Tibial nerve (tissue), 4 donors: ENCODE measurements at places on chromosomes 5 and 9.

DNA sequence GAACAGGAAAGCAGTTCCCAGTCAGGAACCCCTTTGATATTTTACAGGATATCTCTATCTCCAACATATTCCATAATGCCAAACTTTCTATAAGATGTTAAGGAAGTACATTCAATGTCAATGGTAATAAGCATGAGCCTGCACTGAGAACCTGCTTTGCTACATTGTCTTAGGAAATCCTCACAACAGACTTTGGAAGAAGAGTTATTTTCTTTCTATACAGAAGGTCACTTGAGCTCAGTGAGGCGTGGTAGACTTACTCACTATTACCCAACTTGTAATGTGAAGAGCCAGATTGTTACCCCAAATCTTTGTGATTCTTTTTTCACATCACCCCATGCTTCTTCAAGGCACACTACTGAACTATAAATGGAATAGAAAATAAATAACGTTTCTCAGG is 435.9 kb downstream of the DNAH5 start:
- no peak overlapping the region for H3K4me3 ChIP-seq
- no peaks in the 10 kb centered on the region for H3K27me3 ChIP-seq
- H3K36me3 ChIP-seq, result no peaks in the 10 kb centered on the region
- DNase-seq, result no peak

DNA sequence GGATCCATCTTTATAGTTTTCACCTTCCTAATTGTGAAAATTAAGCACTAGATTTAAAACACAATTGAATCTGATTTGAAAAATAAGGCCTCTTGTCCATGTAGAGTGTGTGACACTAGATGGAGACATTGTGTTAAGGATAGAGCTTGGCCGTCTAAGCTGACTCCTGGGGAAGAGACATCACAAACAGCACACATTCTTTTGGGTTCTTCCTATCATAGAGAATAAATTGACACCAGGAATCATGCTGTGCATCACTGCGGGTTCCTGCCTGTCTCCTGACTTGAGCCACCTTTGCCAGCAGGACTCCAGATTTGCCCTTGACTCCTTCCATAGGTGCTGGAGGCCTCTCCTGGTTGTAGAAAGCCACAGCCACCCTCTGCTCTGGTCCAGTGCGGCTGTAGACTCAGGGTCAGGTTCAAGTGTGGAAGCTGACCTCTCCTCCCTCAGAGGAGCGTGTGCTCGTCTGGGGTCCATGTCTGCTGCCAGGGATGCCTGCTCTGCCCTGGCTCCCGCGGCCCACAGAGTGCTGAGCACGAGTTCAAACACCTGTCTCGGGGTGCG is 11.2 kb downstream of the ROPN1L start:
- H3K27me3 ChIP-seq, result no peaks in the 10 kb centered on the region
- no peak overlapping the region for H3K4me3 ChIP-seq
- peaks cover 9% of the 10 kb centered on the region for H3K4me1 ChIP-seq
- no peak for DNase-seq
- H3K36me3 ChIP-seq, result no peaks in the 10 kb centered on the region

DNA sequence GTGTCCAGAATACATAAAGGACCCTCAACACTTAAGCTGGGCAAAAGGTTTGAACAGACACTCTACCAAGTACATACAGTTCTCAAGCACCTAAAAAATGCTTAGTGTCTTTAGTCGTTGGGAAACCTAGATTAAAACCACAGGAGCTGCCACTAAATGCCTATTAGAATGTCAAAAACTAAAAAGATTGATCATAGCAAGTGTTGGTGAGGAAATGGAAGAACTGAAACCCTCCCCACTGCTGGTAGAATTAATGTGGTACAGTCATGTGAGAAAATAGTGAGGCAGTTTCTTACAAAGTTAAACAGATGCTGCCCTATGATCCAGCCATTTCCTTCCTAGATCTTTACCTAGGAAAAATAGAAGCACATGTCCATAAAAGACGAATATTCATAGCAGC is 40.6 kb downstream of the SFXN1 start:
- H3K4me3 ChIP-seq, result no peak overlapping the region
- no peaks in the 10 kb centered on the region for H3K4me1 ChIP-seq
- H3K27me3 ChIP-seq, result no peaks in the 10 kb centered on the region
- no peak overlapping the region for H3K27ac ChIP-seq
- DNase-seq, result no peak

GRCh38 chr9:137141050-137141810 is 2.3 kb downstream of the GRIN1 start:
- H3K27ac ChIP-seq, result no peak overlapping the region
- H3K4me3 ChIP-seq, result no peak overlapping the region
- H3K36me3 ChIP-seq, result no peaks in the 10 kb centered on the region
- no peak for DNase-seq
- peaks cover 6% of the 10 kb centered on the region for H3K4me1 ChIP-seq
- H3K27me3 ChIP-seq, result no peaks in the 10 kb centered on the region

GRCh38 chr5:147743678-147744374 is 38.7 kb downstream of the JAKMIP2 start:
- no peaks in the 10 kb centered on the region for H3K4me1 ChIP-seq
- H3K36me3 ChIP-seq, result no peaks in the 10 kb centered on the region
- no peak for DNase-seq
- H3K27ac ChIP-seq, result no peak overlapping the region
- H3K27me3 ChIP-seq, result no peaks in the 10 kb centered on the region

DNA sequence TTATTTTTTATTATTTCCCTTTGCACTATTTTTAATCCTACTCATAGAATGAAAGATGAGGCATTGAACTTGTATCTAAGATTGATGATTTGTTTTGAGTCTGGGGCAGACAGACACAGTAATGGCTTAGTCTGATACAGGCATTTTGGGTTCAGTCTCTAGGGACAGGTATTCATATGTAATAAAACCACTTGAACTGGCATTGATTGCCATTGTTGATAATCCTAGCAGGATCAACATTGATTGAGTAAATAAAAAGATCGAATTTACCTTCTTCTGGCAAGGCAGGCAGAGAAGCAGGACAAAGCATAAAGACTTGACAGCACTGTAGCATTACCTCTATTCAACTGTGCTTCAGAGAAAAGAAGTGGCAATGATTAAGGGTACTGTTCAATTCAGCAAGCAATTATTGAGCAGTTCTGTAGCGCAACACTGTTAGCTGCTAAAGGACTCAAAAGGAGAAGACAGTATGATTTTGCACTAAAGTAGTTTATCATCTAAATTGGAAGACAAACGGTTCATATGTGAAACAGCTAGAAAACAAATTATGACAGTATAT is 144.4 kb downstream of the COMMD10 start:
- no peaks in the 10 kb centered on the region for H3K36me3 ChIP-seq

- no peaks in the 10 kb centered on the region for H3K36me3 ChIP-seq
- peaks cover 18% of the 10 kb centered on the region for H3K27me3 ChIP-seq
- H3K27ac ChIP-seq, result no peak overlapping the region
Measured at GRCh38 chr9:135380311-135380960, 99.1 kb upstream of the PPP1R26 start.

DNA sequence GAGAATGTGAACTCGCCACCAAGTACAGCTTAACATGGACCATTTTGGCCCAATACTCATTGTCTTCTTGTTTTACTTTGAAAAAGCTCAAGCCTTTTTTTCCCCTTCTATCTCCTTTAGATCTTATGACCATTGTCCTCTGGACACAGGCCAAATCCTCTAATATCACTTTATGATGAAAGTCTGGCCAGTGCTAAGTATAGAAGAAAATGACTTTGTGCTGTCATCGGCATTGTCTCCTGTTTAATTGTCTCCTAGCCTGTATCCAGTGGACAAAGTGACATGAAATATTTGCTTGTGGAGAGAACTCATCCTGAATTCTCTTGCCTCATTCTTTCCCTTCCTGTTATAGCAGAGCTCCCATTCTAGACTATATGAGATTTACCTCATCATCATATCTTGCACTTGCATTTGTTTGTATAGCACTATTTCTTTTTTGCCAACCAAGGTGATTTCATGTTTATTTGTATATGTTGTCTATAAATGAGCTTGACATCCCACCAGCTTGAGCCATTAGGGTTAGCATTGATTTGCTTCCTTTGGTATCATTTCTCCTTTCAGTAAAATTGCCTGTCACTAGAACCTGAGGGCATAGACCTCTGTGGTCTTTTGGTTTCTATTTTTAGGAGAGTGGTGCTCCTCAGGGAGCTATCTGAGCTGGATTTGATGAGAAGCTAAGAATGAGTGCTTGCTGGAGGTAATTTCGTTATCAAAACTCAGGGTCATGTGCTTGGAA is 18.8 kb upstream of the TNFAIP8 start:
- no peaks in the 10 kb centered on the region for H3K36me3 ChIP-seq
- no peak overlapping the region for H3K27ac ChIP-seq
- DNase-seq, result no peak
- no peaks in the 10 kb centered on the region for H3K4me1 ChIP-seq

GRCh38 chr9:115591584-115591984 is 473.6 kb upstream of the TNC start:
- DNase-seq, result peak; percentile 18
- H3K27me3 ChIP-seq, result no peaks in the 10 kb centered on the region
- H3K4me3 ChIP-seq, result no peak overlapping the region
- H3K36me3 ChIP-seq, result no peaks in the 10 kb centered on the region
- no peaks in the 10 kb centered on the region for H3K4me1 ChIP-seq
- peak overlapping the region; percentile 68 for H3K27ac ChIP-seq

- H3K4me1 ChIP-seq, result peaks cover 80% of the 10 kb centered on the region
- DNase-seq, result no peak
- H3K27me3 ChIP-seq, result no peaks in the 10 kb centered on the region
- H3K27ac ChIP-seq, result peak overlapping the region; percentile 60
- H3K36me3 ChIP-seq, result no peaks in the 10 kb centered on the region
- no peak overlapping the region for H3K4me3 ChIP-seq
Measured at GRCh38 chr9:94826044-94826443, 99.5 kb downstream of the AOPEP start.

DNA sequence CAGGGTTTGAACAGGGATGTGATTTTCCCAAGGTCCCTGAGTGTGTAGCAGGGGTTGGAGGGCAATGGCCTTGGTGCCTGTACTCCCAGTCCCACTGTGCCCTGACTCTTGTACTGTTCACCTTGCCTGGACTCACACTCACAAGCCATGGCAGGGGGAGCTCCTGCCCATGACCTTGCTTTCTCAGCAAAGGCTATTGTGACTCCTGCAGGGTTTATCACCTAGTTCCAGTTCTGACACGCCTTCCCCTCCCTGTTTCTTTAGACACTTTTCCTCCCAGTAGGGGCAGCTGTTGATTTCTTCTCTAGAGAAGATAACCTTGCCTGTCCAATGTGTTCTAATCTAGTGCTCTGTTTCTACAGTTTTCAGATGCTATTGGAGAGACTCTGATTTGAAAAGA is 139.5 kb downstream of the FSTL4 start:
- no peak overlapping the region for H3K27ac ChIP-seq
- no peaks in the 10 kb centered on the region for H3K4me1 ChIP-seq
- H3K36me3 ChIP-seq, result no peaks in the 10 kb centered on the region
- H3K27me3 ChIP-seq, result no peaks in the 10 kb centered on the region
- no peak for DNase-seq

GRCh38 chr5:166293892-166294291 is 1997.6 kb upstream of the WWC1 start:
- DNase-seq, result no peak
- H3K4me1 ChIP-seq, result no peaks in the 10 kb centered on the region
- no peaks in the 10 kb centered on the region for H3K27me3 ChIP-seq
- no peak overlapping the region for H3K27ac ChIP-seq

DNA sequence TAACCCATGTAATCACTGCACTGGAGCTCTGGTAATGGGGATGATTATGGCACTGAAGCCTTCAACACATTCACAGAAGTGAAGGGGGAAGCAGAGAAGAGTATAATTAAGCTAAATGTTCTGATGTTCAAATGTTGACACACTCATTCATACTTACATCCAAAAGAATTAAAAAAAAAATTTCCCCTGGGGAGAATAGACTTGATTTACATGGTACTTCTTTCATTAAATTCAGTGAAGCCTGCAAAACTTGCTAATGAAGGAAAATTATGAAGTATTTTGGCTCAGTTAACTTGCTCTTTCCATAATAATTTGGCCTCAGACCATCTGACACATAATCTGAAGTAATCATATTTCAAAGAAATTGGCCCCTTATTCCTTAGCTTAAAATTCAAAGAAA is 428.8 kb downstream of the SH3GL2 start:
- no peaks in the 10 kb centered on the region for H3K27me3 ChIP-seq
- DNase-seq, result no peak
- H3K27ac ChIP-seq, result no peak overlapping the region
- no peaks in the 10 kb centered on the region for H3K36me3 ChIP-seq

DNA sequence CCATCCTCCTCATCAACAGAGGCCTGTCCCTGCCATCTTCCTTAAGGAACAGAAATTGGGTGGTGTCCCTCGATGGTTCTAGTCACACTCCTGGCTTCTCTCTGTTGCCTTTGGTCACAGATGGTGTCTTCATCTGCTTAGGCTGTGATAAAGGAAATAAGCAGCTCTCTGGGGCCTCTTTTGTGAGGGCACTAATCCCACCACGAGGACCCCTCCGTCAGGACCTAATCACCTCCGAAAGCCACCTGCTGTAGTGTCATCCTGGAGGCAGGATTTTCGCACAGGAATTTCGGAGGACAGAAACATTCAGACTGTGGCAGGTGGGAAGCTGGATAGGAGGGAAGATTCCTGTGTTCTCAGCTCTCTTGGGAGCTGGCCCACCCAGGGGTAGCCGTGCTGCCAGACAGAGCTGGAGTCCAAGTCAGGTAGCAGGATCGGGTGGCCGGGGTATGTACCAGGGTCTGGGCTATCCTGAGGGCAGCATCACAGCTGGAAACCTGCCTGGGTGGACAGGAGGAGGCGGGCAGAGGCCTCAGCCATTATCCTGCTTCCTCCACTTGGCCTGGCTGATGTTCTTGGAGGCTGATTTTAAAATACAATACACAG is 59.5 kb downstream of the ANKRD33B start:
- no peaks in the 10 kb centered on the region for H3K27me3 ChIP-seq
- H3K4me1 ChIP-seq, result peaks cover 8% of the 10 kb centered on the region
- H3K27ac ChIP-seq, result no peak overlapping the region
- H3K36me3 ChIP-seq, result no peaks in the 10 kb centered on the region

GRCh38 chr9:131273146-131273855 is 3.0 kb downstream of the FAM78A start:
- H3K27me3 ChIP-seq, result peaks cover 15% of the 10 kb centered on the region
- H3K27ac ChIP-seq, result peak overlapping the region; percentile 85
- peak overlapping the region; percentile 70 for H3K4me3 ChIP-seq
- no peaks in the 10 kb centered on the region for H3K36me3 ChIP-seq
- no peak for DNase-seq
- peaks cover 10% of the 10 kb centered on the region for H3K4me1 ChIP-seq

DNA sequence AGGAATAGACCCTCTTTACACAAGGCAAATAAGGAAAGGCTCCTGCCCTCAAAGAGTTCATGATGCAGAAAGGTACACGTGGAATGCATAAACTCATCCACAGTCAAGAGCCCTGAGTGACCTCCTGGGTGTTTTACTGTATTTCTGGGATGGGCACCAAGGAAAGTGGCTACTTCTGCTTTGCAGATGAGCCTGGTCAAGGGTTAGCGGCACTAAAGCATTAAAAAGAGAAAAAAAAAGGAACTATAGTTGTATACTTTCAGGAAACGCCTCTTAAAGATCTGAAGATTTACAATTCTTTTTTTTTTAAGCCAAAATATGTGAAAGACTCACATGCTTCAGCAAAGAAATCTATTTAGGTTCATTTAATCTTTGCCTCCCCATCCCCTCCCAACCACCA is 366.2 kb upstream of the PDE4D start:
- H3K27me3 ChIP-seq, result no peaks in the 10 kb centered on the region
- H3K4me1 ChIP-seq, result no peaks in the 10 kb centered on the region
- H3K4me3 ChIP-seq, result no peak overlapping the region
- no peak overlapping the region for H3K27ac ChIP-seq
- H3K36me3 ChIP-seq, result no peaks in the 10 kb centered on the region
- no peak for DNase-seq
